Mesothelial cell of epicardium (in vitro differentiated cells): ENCODE measurements at places on chromosomes 12 and 14.

DNA sequence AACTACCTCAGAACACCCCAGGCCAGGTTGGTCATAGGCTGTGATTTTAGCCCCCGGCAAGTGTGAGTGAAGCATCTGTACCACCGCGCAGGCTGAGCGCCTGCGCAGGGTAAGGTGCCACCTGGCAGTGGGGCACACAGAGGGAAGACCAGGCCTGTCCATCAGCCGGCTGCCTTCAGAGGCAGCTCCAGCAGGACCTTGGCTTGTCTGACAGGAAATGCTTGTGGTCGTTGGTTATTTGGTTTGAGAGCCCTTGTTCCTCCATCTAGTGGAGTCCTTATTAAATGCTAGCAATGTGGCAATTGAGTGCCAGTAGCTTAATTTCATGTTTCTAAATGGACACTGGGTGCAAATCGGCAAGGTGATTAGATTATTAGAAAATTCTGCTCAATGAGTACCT, 27.5 kb downstream of the SLC25A29 start:
- H3K27ac ChIP-seq = peak overlapping the region; percentile 50
- H3K27me3 ChIP-seq = no peaks in the 10 kb centered on the region
- no peak for DNase-seq
- H3K4me1 ChIP-seq = peaks cover 3% of the 10 kb centered on the region
- no peak overlapping the region for H3K4me3 ChIP-seq
- no peaks in the 10 kb centered on the region for H3K36me3 ChIP-seq

DNA sequence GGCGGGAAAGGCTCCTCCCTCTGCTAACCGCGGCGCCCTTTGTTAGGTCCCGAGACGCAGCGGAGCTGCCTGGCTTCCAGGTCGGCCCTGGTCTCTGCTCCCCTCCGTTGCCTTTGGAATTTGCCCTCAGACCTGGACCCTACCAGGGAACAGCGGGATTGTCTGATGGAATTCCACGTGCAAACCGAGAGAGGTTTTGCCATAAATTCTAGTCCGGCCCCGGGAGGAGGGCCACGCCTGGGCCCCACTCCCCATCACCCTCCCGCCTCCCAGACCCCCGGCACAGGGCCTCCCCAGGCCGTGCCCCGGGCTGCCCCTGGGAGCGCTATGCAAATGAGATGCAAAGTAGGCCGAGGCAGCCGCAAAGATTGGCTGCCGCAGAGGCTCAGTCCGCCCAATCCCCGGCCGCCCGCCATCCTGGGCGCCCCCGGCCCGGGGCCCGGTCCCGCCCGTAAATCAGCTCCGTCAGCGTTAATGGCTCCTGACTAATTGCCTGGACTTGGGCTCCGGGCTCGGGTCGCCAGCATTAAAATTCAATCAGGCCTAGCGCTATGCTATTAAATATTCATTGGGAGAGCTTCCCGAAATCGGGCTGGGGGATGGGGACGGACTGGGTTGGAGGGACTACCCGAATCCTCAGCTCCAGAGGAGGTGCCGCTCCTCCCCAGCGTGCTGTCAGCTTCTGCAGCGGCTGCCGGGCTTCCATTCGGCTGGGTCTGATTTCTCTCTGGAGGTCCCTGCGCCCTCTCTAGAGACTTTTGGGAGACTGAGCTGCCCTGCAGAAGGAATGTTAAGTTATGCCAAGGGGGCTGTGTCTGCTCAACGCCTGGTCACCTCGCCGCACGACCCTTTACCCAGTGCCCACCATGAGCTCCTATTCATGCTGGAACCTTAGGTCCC, 15.7 kb upstream of the FIGNL2 start:
- H3K36me3 ChIP-seq = no peaks in the 10 kb centered on the region
- peak overlapping the region; percentile 66 for H3K4me3 ChIP-seq
- H3K27me3 ChIP-seq = peaks cover 27% of the 10 kb centered on the region
- H3K27ac ChIP-seq = peak overlapping the region; percentile 39
- H3K4me1 ChIP-seq = peaks cover 43% of the 10 kb centered on the region
- peak; percentile 73 for DNase-seq

GRCh38 chr12:128702371-128702770, 121.4 kb downstream of the SLC15A4 start:
- no peak overlapping the region for H3K27ac ChIP-seq
- no peaks in the 10 kb centered on the region for H3K27me3 ChIP-seq
- no peaks in the 10 kb centered on the region for H3K4me1 ChIP-seq
- no peak for DNase-seq

- H3K36me3 ChIP-seq = peaks cover 42% of the 10 kb centered on the region
- H3K27me3 ChIP-seq = no peaks in the 10 kb centered on the region
- no peak overlapping the region for H3K27ac ChIP-seq
- H3K4me1 ChIP-seq = no peaks in the 10 kb centered on the region
- DNase-seq = no peak
- H3K4me3 ChIP-seq = no peak overlapping the region
Measured at GRCh38 chr12:108523365-108523764, 8.3 kb downstream of the FICD start.

DNA sequence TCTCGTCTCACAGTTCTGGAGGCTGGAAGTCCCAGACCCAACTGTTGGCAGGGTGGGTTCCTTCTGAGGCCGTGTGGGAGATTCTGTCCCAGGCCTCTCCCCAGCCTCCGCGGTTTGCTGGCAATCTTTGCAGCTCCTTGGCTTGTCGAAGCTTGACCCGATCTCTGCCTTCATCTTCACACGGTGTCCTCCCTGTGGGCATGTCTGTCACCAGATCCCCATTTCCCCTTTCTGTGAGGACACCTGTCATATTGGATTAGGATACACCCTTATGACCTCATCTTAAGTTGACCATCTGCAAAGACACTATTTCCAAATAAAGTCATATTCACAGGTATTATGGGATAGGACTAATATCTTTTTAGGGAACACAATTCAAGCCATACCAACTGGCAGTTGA, 22.6 kb upstream of the LRP1-AS start:
- H3K4me1 ChIP-seq = peaks cover 5% of the 10 kb centered on the region
- peaks cover 29% of the 10 kb centered on the region for H3K36me3 ChIP-seq
- H3K27ac ChIP-seq = no peak overlapping the region

DNA sequence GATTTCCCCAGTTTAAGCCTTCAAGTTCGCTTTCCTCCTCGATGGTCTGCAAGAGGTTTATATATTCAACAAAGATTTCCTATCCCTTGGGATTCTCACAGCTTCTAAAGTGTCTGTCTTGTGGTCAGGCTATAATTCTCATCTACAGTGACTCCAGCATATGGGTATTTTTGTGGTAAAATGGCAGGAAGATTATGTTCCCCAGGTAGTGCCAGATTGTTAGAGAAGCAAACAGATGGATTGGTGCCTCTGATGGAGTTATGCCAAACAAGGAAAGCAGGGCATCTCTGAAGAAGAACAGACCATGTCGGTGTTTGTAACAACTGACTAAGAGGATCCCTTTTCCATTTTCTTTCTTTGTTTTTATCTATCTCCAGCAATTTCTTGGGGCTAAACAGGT, 5.5 kb upstream of the CCDC175 start:
- DNase-seq = no peak
- no peaks in the 10 kb centered on the region for H3K36me3 ChIP-seq
- H3K4me3 ChIP-seq = no peak overlapping the region
- no peak overlapping the region for H3K27ac ChIP-seq
- H3K27me3 ChIP-seq = peaks cover 6% of the 10 kb centered on the region

- no peaks in the 10 kb centered on the region for H3K27me3 ChIP-seq
- H3K27ac ChIP-seq = peak overlapping the region; percentile 59
- no peak overlapping the region for H3K4me3 ChIP-seq
- no peaks in the 10 kb centered on the region for H3K36me3 ChIP-seq
Measured at GRCh38 chr14:100388103-100389054, 65.2 kb downstream of the SLC25A47 start.

DNA sequence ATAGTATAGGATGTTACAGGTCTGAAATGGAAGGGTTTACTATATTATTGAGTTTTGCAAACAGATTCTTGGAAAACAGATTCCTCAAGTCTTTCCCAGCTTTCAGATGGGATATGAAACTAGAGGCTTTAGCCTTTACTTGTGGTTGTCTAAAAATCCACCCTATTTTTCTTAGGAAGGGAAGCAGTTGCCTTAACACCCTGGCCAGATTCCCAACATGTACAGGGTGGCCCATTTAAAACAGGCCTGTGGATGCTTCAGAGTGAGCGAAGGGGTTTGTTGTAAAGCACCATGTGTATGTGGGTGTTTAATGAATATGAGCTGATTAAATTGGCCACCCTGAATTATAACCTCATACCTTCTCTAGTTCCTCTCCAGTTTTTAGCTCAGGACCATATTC, 415.9 kb downstream of the ZFP36L1 start:
- no peak for DNase-seq
- H3K4me3 ChIP-seq = no peak overlapping the region
- peaks cover 6% of the 10 kb centered on the region for H3K36me3 ChIP-seq
- peak overlapping the region; percentile 90 for H3K27ac ChIP-seq
- H3K4me1 ChIP-seq = peaks cover 41% of the 10 kb centered on the region

- no peak overlapping the region for H3K4me3 ChIP-seq
- H3K4me1 ChIP-seq = no peaks in the 10 kb centered on the region
- H3K36me3 ChIP-seq = no peaks in the 10 kb centered on the region
Measured at GRCh38 chr12:127717278-127717677, 549.7 kb upstream of the TMEM132C start.

DNA sequence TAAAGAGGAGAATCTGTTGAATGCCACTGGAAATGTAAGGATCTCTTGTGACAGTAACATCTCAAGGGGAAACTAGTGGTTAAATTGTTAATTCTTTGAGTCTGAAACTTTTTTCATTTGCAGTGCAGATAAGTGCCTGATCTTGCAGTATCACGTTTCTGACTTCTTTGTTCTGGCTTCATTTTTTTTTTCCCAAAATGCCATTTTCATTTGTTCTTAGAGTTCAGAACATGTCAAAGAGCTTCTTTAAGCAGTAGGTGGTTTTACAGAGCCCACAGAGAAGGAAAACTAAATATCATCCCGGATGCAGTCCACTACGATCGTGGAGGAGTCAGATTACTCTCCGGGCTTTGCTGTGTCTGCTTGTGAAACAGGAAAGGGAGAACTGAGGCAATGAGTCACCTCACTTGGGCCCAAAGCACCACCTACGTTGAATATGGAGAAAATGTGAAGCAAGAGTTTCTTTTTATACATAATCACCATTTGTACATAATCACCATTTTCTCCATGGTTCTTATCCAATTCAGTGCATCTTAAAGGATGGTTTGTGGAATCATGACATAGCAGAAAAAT, 43.9 kb downstream of the HMGA2 start:
- H3K4me3 ChIP-seq = no peak overlapping the region
- peaks cover 35% of the 10 kb centered on the region for H3K36me3 ChIP-seq
- peak overlapping the region; percentile 31 for H3K27ac ChIP-seq
- DNase-seq = no peak

GRCh38 chr12:24681570-24681969, 267.3 kb downstream of the BCAT1 start:
- no peaks in the 10 kb centered on the region for H3K27me3 ChIP-seq
- DNase-seq = no peak
- H3K4me3 ChIP-seq = no peak overlapping the region

- H3K36me3 ChIP-seq = peaks cover 5% of the 10 kb centered on the region
- H3K27me3 ChIP-seq = no peaks in the 10 kb centered on the region
- no peaks in the 10 kb centered on the region for H3K4me1 ChIP-seq
- no peak overlapping the region for H3K4me3 ChIP-seq
- DNase-seq = no peak
- H3K27ac ChIP-seq = no peak overlapping the region
Measured at GRCh38 chr12:122934722-122935121, 31.5 kb downstream of the ABCB9 start.

GRCh38 chr12:5512601-5512970, 80.7 kb downstream of the NTF3 start:
- no peak overlapping the region for H3K27ac ChIP-seq
- H3K27me3 ChIP-seq = peaks cover 13% of the 10 kb centered on the region
- peak; percentile 19 for DNase-seq
- H3K4me3 ChIP-seq = no peak overlapping the region

DNA sequence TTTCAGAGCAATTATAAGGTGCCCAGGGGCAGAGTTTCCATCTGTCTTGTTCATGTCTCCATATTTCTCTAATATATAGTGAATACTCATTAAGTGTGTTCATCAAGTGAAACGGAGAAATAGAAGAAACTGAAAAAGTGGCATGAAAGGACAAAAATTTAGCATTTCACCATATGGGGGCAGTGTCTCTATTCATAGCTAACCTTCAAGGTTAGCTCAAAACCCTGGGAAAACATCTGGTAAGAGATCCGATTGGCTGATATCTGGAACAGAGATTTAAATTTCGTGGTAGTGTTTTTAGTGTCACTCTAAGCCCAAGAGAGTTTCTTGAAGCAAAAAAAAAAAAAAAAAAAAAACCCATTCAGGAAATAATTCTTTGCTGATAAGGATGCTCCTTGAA, 367.5 kb downstream of the DAD1 start:
- H3K36me3 ChIP-seq = no peaks in the 10 kb centered on the region
- H3K4me3 ChIP-seq = no peak overlapping the region
- no peak for DNase-seq
- peaks cover 13% of the 10 kb centered on the region for H3K4me1 ChIP-seq
- no peak overlapping the region for H3K27ac ChIP-seq
- H3K27me3 ChIP-seq = no peaks in the 10 kb centered on the region

- no peaks in the 10 kb centered on the region for H3K27me3 ChIP-seq
- no peak for DNase-seq
- H3K36me3 ChIP-seq = no peaks in the 10 kb centered on the region
Measured at GRCh38 chr12:104285740-104286515, 17.6 kb upstream of the EID3 start.

GRCh38 chr14:39097159-39097558, 5.9 kb downstream of the SEC23A start:
- H3K4me1 ChIP-seq = peaks cover 20% of the 10 kb centered on the region
- no peak for DNase-seq

GRCh38 chr14:35747379-35747778, 61.7 kb downstream of the RALGAPA1 start:
- no peaks in the 10 kb centered on the region for H3K27me3 ChIP-seq
- H3K36me3 ChIP-seq = peaks cover 9% of the 10 kb centered on the region
- no peak overlapping the region for H3K4me3 ChIP-seq
- H3K27ac ChIP-seq = peak overlapping the region; percentile 44
- no peak for DNase-seq

- no peak overlapping the region for H3K27ac ChIP-seq
- no peak for DNase-seq
- H3K36me3 ChIP-seq = no peaks in the 10 kb centered on the region
- H3K4me1 ChIP-seq = peaks cover 4% of the 10 kb centered on the region
- no peaks in the 10 kb centered on the region for H3K27me3 ChIP-seq
Measured at GRCh38 chr12:63958876-63959580, 114.5 kb downstream of the SRGAP1 start.

DNA sequence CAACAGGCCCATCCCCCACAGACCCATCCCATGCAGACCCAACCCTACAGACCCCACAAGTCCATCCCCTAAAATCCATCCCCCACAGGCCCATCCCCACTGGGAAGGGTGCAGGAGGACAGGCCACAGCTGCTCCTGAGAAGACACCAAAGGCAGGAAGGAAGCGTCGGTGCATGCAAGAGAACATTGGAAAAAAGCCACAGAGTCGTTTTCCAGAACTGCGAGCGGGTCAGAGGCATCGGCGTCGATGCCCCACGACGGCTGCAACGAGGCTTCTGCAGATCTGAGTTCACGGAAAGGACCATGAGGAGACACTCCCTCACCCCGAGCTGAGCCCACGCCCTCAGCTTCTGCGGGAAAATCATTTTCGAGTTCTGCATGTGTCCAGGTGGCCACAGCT, 59.6 kb upstream of the GALNT9 start:
- H3K4me3 ChIP-seq = no peak overlapping the region
- no peaks in the 10 kb centered on the region for H3K36me3 ChIP-seq
- no peak overlapping the region for H3K27ac ChIP-seq
- peaks cover 3% of the 10 kb centered on the region for H3K4me1 ChIP-seq
- H3K27me3 ChIP-seq = peaks cover 49% of the 10 kb centered on the region
- no peak for DNase-seq

GRCh38 chr14:47785058-47785457, 109.7 kb upstream of the MDGA2 start:
- H3K27me3 ChIP-seq = no peaks in the 10 kb centered on the region
- H3K4me1 ChIP-seq = no peaks in the 10 kb centered on the region
- DNase-seq = no peak
- H3K27ac ChIP-seq = no peak overlapping the region
